Stimulated activated CD4-positive, alpha-beta T cell treated with anti-CD3 and anti-CD28 coated beads, Interleukin-2, amount 100 ng/mL, for 48 hours (primary cell): ENCODE measurements at places on chromosomes 4 and X.
A peak's percentile ranks its signal among the peaks of the same experiment; 100 is the strongest.

GRCh38 chr4:138222046-138222445 lies 20.1 kb downstream of the SLC7A11 start:
- DNase-seq: no peak

GRCh38 chr4:155612074-155612473 lies 54.6 kb upstream of the GUCY1A1 start:
- no peak for DNase-seq

GRCh38 chrX:119374736-119375135 lies 24.4 kb upstream of the SLC25A43 start:
- no peak for DNase-seq

GRCh38 chr4:178271386-178271785 lies 829.1 kb upstream of the AGA start:
- no peak for DNase-seq

- no peak for DNase-seq
Measured at GRCh38 chrX:20463296-20464075, 196.8 kb upstream of the RPS6KA3 start.

- no peak for DNase-seq
Measured at GRCh38 chr4:99821918-99822503, 5.4 kb downstream of the DAPP1 start.

- no peak for DNase-seq
Measured at GRCh38 chr4:2599304-2599654, 62.8 kb downstream of the FAM193A start.

DNA sequence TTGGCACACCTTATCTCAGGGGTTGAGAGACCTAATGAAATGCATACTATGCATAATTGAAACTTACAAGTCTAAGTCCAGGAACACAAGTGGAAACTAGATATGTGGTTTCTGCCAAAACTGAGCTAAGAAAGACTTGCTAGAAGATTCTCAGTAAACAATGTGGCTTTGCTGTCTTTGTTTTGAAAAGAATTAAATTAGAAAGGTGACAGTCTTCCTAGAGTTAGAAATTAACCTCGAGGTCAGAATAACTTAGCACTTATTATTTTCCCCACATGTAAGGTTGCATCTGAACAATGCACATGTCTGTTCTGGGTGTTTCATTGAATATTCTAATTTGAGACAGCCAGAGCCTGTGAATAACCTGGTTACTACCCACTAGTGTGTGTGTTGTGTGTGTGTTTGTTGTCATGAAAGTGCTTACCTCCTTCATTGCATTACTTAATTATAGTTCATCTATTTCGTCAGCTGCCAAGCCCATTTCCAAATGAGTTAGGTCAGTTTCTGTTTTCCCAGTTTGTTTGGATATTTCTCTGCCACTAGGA lies 1.5 kb downstream of the EREG start:
- no peak for DNase-seq

GRCh38 chrX:13741695-13742094 lies 7.1 kb downstream of the OFD1 start:
- DNase-seq: no peak

GRCh38 chrX:20499763-20500162 lies 233.1 kb upstream of the RPS6KA3 start:
- DNase-seq: no peak

GRCh38 chrX:65925592-65925991 lies 114.3 kb downstream of the VSIG4 start:
- DNase-seq: no peak

DNA sequence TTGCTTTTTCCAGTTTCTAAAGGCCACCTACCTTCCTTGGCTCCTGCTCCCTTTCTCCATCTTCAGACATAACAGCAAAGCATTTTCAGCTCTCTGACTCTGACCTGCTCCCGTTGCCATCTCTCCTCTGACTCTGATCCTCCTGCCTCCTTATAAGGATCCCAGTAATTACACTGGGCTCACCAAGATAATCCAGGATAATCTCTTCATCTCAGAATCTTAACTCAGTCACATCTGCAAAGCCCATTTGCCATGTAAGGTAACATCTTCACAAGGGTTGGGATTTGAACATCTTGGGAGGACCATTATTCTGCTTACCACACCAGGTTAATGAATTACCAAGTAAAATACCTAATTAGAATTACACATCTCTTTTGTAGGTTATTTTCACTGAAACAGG lies 41.3 kb upstream of the MAGED1 start:
- no peak for DNase-seq

DNA sequence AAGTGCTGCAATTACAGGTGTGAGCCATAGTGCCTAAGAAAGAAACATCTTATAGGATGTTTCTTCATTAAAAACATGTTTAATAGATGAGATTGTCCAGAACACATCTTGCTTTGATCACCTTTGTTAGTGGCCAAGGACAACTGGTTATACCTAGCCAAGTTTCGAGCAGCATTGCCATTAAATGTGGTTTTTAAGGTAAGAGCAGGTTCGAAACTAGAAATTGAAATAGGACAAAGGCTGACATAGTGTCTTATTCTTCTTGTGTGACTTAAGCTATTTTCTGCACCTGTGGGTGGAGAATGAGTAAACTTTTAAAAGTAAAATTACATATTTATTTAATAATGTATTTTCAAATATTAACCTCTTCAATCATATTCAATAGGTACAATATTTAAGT lies 59.0 kb downstream of the RBPJ start:
- DNase-seq: no peak

DNA sequence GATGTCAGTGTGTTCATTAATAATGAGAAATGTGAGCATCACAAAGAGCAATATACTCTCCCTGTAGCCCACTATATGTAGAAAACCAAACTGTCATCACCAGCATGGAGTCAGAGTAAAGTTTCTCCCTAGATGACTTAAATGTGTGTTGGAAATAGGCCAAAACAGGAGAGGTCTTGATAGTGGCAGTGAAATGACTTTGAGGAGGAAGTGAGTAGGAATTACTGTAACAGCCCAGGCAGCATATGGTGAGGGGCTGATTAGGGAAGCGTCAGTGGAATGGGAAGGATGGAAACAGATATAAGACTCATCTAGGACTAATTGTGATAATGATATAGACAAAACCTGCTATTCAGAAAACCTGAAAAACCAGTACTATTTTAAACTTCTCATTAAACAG lies 83.9 kb downstream of the ATXN3L start:
- DNase-seq: no peak

DNA sequence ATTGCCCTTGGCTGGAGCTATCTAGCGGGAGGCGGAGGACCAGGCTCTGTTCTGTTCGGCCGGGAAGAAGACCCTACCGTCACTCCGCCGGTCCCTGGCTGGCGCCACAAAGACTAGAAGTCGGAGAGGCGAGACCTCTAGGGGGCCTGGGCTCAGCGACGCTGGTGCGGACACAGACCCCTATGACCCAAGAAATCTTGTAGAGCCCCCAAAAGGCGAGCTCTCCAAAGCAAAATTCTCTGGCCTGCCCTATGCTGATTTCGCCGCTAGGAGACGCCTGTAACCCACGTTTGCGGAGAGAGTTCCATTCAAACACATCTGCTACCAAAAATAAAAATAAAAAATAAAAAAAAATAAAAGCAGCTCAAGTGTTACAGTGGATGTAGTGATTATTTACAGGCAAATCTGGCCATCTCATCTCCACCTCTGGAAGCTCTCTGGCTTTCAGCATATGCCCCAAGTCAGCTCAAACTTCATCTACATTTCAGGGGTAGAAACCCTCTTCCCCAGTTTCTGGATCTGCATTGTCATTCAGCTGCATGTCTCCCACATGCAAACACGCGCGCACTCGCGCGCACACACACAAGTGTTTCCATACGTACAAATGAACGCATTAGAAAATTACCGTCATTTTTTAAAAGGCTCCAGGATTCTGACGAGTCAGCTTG lies 2.4 kb upstream of the PCDH10 start:
- DNase-seq: no peak

- DNase-seq: no peak
Measured at GRCh38 chr4:116469582-116469981, 615.8 kb downstream of the TRAM1L1 start.

DNA sequence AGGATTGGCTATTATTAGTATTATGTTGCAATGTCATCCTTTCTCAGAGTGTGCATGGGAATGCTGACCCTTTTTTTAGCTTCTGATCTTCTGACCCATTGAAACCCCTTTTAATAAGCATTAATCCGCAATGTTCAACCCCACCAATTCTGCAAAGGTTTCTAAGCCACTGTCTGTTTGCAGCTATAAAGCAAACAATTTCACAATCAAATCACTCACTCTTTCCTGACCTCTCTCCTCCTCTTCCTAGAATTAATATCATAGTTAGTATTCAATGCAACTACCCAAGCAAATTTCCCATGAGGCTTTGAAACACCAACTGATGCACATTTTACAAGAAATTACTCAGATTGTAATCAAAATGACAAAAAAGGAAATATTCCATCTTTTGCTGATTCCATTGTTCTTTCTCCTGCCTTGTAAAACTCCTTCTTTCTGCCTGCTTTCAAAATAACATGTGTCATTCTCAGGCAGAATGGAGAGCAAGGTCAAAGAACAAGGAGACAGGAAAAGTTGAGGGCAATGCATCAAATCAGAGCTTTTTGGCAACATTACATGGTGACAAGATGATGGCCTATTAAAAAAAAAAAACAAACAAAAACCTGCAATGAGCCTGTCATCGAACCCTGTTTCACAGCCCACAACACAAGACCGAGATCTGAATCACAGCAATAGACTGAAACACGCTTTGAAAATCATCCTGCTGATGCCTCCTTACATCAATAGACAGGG lies 253.2 kb upstream of the AR start:
- DNase-seq: no peak

DNA sequence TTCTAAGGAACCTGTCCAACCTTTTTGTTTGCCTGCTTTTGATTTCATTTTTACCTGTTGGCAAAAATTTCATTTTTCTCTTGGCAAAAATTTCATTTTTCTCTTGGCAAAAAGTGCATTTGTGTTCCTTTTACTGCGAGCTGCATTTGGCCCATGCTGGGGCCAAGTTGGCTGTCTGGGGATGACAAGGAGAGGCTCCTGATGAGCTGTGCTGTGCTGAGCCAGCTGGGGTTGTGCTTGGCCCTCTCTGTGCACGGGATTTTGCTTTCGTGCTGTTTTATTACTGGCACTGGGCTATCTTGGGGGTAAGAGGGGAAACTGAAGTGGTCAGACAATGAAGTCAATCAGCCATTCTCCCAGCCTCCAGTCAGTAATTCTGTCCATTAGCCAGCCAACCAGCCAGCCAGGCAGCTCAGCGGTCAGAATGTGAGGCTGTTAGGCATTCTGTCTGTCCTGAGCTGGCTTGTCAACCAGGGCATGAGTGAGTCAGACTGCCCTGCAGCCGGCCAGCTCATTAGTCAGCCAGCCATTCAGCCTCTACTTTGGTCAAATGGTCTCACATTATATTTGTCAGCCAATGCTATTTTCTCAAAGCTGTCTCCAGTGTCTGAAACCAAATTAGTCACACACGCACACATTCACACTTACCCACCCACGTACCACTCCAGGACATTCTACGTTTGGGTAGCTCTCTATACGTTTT lies 56.9 kb upstream of the PRPS1 start:
- DNase-seq: no peak

GRCh38 chr4:39032218-39033085 lies at the start of gene TMEM156:
Gene TMEM156 (minus strand): TSS chr4:39032409. CDS start chr4:39032313, 96 bp downstream.
- DNase-seq: peak; percentile 21

DNA sequence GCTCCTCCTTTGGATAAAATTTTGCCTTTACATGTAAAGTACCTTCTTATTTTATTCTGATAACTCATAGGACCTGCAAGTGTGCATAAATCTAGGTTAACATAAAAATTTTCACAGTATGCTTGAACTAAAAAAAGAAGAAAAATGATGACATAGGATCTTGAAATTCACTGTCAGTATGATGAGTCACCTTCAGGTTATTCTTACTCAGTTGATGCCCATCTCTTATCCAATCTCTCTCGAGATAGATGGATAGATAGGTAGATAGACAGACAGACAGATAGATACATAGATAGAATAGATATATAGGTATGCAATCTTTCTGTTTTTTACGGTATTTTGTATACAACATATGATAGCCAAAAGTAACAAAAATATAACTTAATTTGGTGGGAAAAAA lies 485.5 kb downstream of the NAF1 start:
- no peak for DNase-seq

DNA sequence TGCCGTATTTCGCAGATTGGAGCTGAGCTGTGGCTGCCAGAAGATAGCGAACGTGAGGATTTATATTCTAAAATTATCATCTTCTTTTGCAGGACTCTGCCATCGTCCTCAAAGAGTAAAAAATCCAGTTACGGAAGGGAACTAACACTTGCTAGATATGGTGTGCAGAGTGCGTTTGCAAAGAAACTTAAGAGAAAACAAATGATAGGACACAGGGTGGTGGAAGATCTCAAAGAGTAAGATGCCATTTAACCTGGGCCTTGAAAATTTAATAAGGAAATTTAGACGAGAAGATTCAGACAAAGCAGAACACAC lies 566 bp downstream of the LARP7 start:
- no peak for DNase-seq

GRCh38 chrX:86436116-86436515 lies 287.9 kb downstream of the DACH2 start:
- no peak for DNase-seq

- no peak for DNase-seq
Measured at GRCh38 chr4:151690876-151691275, 69.9 kb downstream of the GATB start.

- DNase-seq: no peak
Measured at GRCh38 chr4:16187455-16187854, 38.8 kb downstream of the TAPT1 start.

GRCh38 chr4:6472008-6472386 lies 417 bp downstream of the PPP2R2C start:
- DNase-seq: no peak

DNA sequence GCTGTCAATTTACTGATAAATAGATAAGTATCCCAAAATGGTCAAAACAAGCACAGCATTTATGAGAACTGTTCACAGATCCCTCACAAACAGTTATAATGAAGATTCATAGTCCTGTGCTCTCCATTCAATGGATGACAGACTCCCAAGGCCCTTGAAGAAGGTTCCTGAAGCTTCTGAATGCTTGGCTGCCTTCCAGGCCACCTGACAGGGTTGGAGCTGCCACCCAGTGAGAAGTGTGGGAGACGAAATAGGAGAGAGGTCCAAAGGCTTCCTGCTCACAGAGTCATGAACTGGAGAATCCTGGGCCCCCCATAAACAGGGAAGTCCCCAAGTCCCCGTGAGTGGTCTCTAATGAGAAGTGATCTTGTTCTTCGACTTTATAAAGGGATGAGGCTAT lies 26.0 kb upstream of the ANXA3 start:
- DNase-seq: no peak

DNA sequence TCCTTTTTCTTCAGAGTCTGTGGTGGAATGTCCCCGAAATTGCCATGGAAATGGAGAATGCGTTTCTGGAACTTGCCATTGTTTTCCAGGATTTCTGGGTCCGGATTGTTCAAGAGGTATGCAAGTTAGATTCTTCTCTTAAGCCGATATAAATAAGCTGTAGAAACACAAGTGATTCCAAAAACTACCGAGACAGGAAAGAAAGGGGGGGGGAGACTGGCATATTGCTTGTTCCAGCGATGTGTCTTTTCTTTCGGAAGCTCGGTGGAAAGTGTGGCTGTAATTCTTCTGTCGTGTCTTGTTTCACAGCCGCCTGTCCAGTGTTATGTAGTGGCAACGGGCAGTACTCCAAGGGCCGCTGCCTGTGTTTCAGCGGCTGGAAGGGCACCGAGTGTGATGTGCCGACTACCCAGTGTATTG lies 236.9 kb downstream of the DCTD start:
- DNase-seq: no peak
